Stimulated activated CD4-positive, alpha-beta T cell treated with anti-CD3 and anti-CD28 coated beads, Interleukin-1b, Interleukin-23, amount 100 ng/mL, for 1 hour (primary cell): ENCODE measurements at places on chromosomes 5 and 9.

DNA sequence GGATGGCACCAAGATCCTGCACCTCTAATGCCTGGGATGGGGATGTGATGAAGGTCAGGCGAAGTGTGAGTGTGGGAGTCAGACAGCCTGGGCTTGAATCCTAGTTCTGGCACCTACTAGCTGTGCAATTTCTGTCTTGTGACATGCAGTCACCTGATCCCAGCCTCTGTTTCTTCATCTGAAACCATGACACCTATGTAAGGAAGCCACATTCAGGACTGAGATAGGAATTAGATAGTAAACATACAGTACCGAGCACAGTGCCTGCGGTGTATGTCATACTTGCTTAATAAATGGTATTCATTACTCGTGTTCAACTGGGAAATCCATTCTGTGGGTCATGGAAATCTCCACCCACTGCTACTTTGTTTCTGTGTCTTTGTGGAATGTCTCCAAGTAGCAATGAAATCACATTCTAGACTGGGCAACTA is 140.6 kb upstream of the STC2 start:
- DNase-seq: no peak

DNA sequence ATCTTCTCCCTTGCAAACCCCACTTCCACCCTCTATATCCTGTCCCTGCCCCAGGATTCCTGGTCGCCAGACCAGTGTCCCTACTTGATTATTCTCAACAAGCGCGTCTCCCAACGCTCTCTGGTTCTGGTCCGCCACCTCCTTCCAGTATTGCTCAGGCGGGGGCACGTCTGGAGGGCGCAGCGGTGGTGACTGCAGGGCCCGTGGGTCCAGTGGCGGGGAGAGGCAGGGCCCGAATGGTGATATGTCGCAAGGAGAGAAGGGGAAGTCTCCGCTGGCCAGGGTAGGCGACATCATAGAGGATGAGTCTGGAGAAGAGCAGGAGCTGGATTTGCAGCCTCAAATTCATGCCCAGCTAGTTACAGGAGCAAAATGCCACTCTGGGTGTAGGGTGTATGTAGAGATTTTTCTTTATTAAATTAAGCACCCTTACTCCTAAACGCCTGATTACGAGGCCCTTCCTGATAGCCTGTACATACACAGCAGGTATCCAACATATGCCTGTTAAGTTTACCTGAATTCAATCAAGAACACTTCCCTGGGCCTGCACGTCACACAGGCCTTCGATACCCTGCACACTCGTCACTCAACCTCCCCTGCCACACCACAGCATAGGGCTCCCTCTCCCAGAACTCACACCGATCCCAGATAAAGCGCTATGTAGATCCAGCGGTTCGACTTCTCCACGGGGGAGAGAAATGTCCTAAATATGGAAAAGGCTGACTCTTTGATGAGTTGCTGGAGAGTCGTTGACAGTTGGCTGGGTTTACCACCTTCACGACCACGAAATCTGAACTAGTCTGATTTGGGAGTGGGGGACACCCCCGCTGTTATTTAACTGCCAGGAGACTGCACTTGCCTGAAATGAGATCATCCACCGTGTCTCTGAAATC is 4.8 kb downstream of the MCIDAS start:
- no peak for DNase-seq

DNA sequence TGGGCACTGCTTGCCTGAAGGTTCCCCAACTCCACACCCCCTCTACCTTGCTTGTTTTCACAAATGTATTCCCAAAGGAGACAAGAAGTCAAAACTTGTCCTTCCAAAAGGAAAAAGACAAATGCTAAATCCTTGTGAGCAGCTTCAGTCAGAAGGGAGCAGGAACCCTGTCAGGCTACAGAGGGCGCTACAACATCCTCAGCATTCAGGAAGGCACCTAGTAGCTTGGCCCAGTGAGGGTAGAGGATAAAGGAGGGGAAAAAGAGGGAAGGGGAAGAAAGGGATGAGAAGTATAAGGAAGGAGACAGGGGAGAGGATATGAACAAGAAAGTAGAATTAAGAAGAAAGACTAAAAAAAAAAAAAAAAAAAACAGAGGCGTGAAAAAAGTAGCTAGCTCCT is 97.5 kb downstream of the MLLT3 start:
- no peak for DNase-seq

DNA sequence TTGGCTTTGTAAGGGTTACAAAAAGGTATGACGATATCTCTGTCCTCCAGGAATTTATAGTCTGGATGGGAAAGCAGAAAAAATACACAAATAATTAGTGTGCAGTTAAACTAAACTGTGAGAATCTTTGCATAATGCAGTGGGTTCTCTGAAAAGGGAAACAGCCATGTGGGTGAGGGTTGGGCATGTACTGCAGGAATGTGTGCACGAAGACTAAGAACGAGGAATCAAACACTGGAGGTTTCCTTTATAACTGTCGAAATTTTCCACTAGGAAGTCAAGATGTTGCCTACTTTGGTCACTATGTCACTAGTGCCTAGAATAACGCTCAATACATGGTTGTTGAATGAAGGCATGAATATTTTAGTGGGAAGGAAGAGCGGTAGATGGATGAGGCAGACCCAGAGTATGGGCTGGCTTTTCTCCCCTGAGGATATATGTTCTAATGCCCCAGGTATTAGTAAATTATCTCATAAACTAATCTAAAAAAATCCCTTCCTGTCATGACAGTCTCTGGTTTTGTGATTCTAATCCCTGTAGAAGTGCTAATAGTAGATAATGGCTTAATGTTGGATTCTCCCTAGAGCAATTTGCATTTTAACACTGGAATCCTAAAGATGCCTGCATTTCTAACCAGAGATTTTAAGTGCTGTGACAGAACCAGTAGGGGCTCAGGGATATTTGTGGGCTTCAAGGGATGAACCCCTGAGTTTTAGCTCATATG is 227.3 kb downstream of the NMUR2 start:
- DNase-seq: no peak

- no peak for DNase-seq
These were observed 145.4 kb downstream of the MAPKAP1 start for GRCh38 chr9:125561509-125562148.

- DNase-seq: no peak
These were observed 1.9 kb downstream of the IRX2 start for GRCh38 chr5:2749514-2750025.

DNA sequence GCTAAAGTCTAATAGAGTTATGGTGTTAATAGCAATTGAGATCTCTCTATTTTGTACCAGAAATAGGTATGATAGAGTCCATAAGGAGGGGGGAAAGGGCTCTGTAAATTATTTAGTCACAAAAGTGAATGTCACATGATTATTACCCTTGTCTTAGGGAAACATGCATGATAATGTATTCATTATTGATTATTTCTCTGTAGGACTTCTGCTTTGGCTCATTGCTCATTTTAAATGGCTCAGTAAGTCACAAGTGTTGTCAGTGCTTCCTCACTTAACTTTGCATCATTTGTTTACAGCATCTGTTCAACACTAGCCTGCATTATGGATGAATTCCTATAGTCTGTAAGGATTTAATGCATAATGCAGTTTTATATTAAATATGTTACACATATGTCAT is 788.8 kb upstream of the EDIL3 start:
- DNase-seq: no peak

DNA sequence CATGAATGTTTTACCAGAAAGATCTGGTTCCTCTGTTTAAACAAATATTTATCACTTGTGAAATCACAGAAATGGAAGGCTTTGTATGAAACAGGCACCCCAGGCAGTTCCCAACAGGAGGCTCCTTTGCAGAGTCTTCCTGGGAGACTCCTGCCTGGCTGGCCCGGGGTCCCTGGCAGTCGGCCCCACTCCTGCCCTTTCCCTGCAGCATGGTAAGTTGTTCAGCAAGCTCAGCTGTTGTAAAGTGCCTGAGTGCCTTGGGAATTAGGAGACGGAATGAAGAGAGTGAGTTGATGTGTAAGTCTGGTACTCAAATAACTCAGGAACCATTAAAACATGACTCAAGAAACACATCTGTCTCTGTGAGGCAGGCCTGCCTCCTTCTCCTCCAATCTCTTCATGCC is 17.5 kb upstream of the LHFPL2 start:
- no peak for DNase-seq

DNA sequence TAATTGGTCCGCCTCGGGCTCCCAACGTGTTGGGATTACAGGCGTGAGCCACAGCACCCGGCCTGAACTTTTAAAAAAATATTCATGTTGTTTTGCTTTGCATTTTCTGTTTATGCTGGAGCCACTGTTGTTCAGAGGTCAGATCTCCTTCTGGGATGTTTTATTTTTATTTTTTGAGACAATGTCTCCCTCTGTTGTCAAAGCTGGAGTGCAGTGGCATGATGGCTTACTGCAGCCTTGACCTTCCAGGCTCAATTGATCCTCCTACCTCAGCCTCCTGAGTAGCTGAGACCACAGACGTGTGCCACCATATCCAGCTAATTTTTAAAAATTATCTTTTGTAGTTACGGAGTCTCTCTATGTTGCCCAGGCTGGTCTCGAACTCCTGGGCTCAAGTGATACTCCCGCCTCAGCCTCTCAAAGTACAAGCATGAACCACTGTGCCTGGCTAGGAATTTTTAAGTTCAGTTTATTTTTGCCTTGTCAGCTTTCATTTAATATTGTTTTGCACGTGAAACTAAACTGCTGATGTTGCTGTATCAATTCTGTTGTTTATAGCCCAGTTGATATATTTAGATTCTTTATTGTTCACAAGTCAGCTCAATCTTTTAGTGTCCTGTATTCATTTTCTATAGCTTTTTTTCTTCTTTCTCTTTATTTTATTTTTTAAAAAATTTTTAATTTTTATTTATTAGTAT is 13.7 kb downstream of the TMEFF1 start:
- DNase-seq: no peak

DNA sequence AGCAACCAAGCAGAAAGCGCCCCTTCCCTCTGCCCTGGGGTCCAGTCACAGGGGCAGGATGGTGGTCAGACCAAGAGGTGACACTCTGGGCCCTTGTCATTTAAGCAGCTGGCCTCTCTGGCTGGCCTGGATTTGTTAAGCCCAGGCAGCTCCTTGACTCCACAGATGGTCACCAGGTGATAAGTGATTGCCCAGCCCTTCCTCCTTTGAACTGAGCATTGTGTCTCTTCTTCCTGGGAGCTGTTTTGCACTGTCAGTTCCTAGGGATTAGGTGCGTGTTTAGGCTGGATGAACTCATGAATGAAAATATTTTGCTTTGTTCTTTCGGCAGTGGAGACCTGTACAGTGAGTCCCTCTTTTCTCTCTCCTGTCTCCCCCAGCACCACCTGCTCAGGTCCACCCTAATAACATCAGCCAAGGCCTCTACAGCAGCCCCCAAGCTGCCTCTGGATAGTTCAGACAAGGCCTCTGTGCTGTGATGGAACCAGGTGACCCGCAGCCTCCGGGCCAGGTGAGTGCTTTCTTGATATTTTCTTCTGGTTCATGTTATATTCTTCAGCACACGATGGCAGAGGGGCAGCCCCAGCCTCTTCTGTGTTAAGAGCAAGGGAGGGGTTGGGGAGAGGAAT is 139.7 kb upstream of the PITX1 start:
- DNase-seq: no peak

GRCh38 chr5:125113328-125113727 is 366.9 kb upstream of the ZNF608 start:
- DNase-seq: no peak

- no peak for DNase-seq
These were observed 322.4 kb downstream of the MAN2A1 start for GRCh38 chr5:110012145-110012544.

- DNase-seq: no peak
These were observed 329.9 kb downstream of the KIF4B start for GRCh38 chr5:155343468-155343867.
